Aorta (tissue), 5 donors: ENCODE measurements at places on chromosomes 1 and 21. TPM values are rescaled to one million over a fixed set of nuclear protein-coding genes. Genes with fewer than 3 reads are reported as not detected.

CFAP74 gene
- total RNA-seq, result 0.36 TPM

ARHGAP30 gene
- total RNA-seq, result 20.5 TPM

DCAF6 gene
- total RNA-seq, result 68.7 TPM

DNA sequence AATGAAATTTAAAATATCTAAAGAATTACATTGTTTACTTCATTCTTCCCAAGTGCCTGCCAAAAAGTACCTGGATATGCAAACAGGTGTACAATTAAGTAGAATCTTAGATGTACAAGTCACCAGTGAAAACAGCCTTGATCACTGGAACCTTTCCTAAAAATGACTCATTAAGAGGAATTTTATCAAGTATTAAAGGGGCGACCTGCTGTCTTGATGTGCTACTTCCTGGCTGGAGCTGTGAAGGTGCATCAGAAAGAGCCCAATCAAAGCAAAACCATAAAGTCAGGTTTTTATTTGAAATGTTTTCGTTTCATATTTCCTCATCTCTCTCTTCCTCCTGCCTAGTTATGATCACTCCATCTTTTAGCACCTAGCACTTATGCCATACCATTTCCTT, 33.4 kb downstream of the IFI44 start:
- no peak for DNase-seq

OR2T35 gene
- total RNA-seq, result not detected

DNA sequence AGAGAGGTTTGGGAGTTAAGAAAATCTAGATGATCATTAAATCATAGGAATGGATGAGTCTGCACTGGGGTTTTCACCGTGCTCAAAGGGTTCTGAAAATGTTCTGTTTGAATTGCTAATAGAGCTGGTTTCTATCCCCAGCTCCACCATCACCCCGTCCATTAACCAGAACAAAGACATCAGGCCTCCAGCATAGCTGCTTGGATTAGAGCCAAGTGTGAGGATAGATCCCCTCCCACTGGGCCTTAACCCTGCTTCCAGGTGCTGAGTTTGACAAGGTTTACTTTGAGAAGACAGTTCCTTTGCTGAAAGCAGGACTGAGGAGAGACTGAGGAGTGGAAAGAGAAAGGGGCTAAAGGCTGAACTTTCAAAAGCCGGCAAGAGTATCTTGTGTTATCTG, 48.3 kb downstream of the MPZL1 start:
- no peak for DNase-seq

- DNase-seq, result peak; percentile 51
Observed at GRCh38 chr1:1373815-1374588, 1.0 kb downstream of the AURKAIP1 start.

DNA sequence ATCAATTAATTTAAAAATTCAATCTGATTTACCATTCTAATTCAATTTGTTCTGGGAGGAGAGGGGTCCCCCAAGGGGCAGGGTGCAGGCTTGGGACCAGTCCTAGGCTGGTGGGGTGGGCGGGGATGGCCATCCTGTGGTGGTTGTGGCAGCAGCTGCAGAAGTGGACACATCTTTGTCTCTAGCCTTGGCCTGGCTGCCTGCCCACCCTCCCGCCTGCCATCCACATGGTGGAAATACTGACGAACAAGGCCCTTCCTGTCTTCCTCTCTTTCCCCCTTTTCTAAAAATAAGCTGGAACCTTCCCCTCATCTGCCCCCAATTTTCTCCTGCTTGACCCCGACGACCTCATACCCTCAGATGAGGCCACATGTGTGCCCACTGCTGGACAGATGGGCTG, 130.9 kb downstream of the FOXD2 start:
- no peak for DNase-seq

- no peak for DNase-seq
Observed at GRCh38 chr1:164718821-164719220, 159.8 kb downstream of the PBX1 start.

DNA sequence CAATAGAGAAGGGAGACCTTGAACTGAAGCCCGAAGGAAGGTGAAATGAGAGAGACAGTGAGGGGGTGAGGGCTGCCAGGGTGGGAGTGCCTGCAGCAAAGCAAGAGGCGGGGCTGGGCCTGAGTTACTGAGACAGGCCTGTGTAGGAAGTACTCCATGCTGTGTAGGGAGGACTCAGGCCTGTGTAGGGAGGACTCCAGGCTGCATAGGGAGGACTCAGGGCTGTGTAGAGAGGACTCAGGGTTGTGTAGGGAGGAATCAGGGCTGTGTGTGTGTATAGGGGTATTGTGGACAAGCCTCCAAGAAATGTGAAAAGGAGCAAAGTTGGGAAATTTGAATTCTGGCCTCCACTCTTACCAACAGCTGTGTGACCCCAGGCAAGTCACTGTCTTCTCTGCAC, 133.8 kb upstream of the CACNA1E start:
- DNase-seq, result no peak

GRCh38 chr1:77218477-77219165, 609 bp downstream of the PIGK start:
- DNase-seq, result no peak

- DNase-seq, result no peak
Observed at GRCh38 chr1:233281711-233282581, 13.6 kb downstream of the PCNX2 start.

DCST1 gene
- 0.26 TPM for total RNA-seq

DNA sequence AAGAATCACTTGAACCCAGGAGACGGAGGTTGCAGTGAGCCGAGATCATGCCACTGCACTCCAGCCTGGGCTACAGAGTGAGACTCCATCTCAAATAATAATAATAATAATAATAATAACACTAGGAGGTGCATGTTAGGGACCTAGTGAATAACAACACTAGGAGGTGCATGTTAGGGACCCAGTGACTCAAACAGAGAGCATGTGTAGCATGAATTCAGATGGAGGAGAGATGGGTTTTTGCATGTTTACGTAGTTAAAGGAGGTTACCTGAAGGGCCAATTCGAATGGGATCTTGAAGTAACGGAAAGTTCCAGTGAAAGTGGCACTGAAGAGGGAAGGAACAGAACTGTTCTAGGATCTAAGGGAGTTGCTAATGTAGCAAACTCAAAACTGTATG, 7.1 kb upstream of the KCNK1 start:
- no peak for DNase-seq

DNA sequence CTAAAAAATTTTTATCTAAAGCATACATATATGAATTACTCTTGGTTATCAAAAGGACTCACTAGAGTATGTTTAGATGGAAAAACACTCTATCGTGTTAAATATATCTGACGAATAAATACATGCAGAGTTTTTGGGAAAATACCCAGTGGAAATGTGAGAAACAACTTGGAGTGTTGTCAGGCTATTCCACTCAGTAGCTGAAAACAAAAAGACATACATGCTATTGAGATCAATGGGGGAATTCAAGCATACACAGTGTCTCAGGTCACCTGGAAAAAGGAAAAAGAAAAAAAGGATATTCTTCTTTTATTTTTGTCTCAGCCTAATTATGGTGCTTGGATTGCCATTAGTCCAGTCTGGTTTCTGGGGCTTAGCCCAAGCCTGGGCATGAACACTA, 247.0 kb upstream of the LYPLAL1 start:
- DNase-seq, result no peak

DNA sequence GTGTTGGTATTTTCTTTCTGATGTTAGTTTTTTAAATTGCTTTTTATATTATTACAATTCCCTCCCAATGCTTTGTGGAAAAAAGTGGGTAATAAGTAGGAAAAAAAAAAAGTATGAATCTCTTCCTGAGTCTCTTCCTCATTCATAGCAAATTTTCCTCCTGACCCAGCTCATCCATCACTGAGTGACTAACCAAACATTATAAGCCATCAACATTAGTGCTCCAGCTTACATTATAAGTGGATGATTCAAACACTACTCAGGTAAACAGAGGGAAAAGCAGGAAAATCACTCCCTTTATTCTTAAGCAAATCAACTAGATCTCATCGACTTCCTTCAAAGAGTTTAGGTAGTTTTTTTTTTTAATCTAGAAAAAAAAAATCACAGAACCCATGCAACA, 15.4 kb upstream of the SAMD13 start:
- DNase-seq, result no peak

DNA sequence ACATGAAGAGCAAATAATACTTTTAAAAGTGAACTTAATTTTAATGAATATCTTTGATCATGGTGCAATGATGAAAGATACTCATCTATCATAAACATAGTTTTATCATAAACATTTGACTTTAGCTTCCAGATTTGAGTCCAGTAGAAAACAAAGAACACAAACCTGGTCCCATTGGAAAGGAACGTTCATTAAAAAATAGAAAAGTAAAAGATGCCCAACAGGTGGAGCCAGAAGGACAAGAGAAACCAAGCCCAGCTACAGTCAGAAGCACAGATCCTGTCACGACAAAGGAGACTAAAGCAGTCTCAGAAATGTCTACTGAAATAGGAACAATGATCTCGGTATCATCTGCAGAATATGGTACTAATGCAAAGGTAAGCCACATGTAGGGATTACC, 55.6 kb upstream of the MYOCOS start:
- DNase-seq, result no peak

- DNase-seq, result no peak
Observed at GRCh38 chr1:156241311-156241811, 623 bp upstream of the BGLAP start.

- no peak for DNase-seq
Observed at GRCh38 chr1:40076895-40077312, 20.1 kb downstream of the PPT1 start.

CADM3 gene
- total RNA-seq, result 10.9 TPM

DNA sequence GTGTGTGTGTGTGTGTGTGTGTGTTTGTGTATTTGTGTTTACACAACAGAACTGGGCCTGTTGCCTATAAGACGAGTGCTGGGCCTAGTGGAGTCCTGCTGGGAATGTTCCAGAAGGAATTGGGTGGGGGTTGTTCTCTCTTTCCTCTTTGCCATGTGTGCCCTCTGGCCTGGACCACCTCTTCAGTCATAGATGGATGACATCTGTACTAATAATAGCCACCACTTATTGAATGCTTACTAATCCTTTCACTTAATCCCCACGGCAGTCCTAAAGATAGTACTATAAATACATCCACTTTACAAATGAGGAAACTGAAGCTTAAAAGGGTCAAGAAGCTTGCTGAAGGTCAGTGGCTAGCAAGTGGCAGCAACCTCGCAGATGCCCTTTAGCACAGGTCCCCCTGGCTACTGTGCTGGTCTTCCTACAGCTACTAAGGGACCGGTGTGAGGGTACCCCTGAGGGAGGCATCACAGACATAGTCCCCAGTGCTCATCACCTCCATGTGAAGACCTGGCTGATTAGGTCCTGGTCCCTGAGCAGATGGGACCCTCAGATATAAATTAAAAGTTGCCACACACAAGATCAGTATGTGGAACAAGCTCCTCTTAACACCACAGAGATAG, 55.2 kb upstream of the KIF1B start:
- DNase-seq, result no peak

- DNase-seq, result no peak
Observed at GRCh38 chr1:166924823-166925541, 48.9 kb upstream of the TADA1 start.

- DNase-seq, result no peak
Observed at GRCh38 chr21:37516998-37517397, 150.4 kb downstream of the DYRK1A start.

GRCh38 chr1:85134583-85135391, 66.0 kb downstream of the SYDE2 start:
- no peak for DNase-seq

SV2A gene
- total RNA-seq, result 16.9 TPM

CCNL2 gene
- total RNA-seq, result 153 TPM

DNA sequence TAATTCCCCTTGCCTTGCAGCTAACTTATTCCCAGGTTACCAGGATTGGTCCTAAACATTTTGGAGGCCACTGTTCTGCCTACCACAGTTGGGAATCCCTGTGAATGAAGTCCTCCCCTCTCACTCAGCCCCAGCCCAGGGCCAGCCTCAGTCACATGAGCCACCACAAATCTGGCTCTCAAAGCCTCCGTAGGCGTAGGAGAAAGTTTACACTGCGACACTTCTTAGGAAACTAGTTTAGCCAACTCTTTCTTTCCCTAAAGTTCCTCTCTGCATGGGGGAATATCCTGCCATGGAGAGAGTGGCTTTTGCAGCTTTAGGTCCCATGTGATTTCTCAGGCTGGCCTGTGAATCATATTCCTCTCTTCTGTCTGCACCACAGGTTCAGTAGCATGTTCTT, 45.7 kb upstream of the ETV3 start:
- DNase-seq, result no peak

GRCh38 chr1:192598589-192598988, 23.0 kb downstream of the RGS1 start:
- no peak for DNase-seq

DNA sequence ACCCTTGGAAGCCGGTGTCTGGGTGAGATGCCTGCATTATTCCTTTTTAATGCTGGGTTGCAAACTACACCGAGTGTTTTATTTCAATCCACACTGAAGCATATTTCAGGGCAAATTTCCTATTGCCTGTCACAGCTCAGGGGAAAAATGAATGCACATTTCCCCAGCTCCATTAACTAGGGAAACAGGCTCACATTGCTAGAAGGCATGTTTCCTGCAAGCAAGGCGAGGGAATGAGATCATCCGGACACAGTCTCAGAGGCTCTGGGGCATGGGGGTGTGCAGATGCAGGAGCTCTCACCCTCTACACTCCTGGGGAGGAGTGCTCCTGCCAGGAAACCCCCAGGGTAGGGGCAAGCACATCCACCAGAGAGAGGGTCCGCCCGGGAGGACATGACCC, 24.6 kb downstream of the SYT2 start:
- DNase-seq, result no peak

DNA sequence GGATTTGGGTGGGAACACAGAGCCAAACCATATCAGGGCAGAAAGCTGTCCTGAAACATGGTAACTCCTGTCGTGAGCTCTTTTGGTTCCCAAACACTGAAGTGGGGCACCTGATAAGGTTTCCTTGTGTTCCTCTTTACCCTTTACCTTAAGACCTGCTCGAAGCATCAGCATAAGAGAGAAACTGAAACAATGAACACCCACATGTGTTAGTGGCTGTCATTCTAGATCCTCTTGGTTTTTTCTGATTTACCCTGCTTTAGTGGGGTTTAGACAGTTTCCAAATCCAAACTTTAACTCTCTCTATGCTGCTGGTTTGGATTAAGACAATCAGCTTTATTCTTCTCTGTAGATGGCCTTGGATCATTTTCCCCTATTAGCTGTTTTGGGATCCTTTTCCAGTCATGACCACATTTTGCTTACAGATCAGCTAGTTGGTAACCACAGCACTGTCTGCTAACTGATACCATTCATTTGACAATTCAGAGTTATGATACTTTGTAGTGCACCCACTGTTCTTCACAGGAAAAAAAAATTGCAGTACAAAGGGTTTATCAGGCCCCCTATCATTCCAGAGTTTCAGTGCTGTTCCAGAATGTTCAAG, 975 bp upstream of the MNDA start:
- no peak for DNase-seq

GRCh38 chr1:50508040-50508586, 84.9 kb upstream of the DMRTA2 start:
- DNase-seq, result no peak

DNA sequence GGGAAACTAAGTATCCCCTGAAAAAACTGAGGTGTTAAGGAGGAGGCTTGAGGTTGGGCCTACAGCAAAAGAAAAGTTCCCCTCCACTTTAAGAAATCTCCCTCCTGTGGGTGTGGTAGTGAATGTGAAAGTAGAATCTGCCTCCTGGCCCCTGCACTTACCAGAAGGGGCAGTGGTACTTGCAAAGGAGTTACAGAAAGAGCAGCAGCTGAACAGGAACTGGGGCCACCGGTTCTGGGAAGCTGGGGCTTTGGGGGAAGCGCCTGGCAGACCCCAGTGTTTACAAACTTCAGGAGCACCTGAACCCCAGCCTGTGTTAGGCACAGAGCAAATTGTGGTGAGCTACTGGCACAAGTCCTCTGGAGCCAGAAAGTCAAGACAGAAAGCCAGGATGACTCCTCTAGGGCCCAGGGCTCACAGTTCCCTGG, 250.2 kb upstream of the FGGY start:
- DNase-seq, result no peak

- DNase-seq, result peak; percentile 60
Observed at GRCh38 chr1:205774198-205775014, 876 bp downstream of the RAB29 start.
